CD4-positive, alpha-beta T cell (primary cell): ENCODE measurements at places on chromosomes 2 and 18.
A peak's percentile ranks its signal among the peaks of the same experiment; 100 is the strongest.

DNA sequence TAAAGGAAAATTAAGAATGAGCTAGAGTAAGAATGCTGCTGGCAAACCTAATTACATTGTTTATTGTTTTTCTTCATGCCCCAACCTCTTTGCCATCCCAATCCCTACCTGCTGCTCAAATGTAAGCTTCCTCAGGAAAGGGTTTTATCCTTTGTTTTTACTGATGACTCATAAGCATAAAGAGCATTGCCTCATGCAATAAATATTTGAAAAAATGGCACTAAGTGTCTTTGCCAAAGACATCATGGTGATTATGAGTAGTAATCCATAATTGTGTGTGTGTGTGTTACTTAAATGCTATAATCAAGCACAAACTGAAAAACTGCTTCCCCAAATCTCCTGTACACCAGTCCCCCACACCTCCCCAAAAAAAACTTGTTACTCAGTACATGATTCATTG is 53.4 kb downstream of the DNER start:
- no peak for DNase-seq

GRCh38 chr2:16785149-16785548 is 119.5 kb upstream of the CYRIA start:
- no peak for DNase-seq

DNA sequence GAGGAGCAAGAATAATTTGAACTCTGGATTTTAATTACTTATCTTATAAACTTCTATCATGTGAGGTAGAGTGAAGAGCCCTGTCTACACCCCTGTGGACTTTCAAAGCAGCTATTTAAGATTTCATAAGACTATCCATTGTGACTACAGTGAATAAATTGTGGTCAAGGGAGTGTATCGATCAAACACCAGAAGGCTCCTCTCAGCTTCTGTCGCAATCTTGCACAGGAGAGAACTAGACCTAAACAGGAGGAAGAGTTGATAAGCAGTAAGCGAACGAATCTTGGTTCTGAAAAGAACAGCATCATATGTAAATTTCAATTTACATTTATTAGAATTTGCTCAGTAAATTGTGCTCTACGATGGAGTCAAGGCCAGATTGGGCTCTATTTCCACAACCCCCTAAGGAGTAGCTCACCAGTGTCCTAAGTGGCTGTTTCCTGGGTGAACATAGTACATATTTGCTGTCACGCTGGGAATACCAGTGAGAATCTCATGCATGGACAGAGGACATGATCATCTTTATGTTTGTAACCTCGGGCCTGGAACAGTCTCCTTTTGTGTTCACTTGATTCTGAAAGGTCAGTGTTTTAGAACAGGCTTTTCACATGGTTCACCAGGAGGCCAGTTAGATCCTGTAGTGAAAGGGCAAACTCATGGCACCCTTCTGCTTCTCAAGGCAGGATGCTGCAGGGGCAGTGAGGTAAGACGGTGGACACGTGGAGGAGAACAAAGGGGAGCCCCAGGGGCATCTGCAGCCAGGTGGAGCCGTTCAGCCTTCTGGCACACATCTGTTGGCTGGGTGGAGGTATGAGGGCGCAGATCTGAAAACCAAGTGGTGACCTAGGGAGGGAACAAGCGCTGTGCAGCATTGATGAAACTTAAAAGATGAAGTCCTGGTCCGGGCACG is 33.3 kb downstream of the NPAS2 start:
- no peak for DNase-seq

DNA sequence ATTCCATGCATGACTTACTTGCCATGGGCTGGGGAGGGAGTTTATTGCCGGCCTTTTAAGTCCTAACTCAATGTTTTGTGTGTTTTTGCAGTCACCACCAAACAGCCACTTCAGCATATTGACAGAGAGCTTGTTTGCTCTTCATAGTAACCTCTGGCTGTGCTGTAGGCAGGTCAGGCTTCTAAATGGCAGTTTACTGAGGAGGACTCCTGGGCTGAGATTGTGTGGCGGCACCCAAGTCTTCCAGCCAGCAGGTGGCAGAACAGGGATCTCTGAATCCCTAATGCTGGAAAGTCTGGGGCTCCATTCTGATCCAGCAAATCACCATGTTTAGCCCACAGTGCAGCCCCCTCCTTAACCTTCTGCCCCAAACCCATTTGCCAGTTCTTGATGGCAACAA is 121.2 kb downstream of the CAPN13 start:
- no peak for DNase-seq

- no peak for DNase-seq
Observed at GRCh38 chr2:225282858-225283710, 116.4 kb upstream of the NYAP2 start.

DNA sequence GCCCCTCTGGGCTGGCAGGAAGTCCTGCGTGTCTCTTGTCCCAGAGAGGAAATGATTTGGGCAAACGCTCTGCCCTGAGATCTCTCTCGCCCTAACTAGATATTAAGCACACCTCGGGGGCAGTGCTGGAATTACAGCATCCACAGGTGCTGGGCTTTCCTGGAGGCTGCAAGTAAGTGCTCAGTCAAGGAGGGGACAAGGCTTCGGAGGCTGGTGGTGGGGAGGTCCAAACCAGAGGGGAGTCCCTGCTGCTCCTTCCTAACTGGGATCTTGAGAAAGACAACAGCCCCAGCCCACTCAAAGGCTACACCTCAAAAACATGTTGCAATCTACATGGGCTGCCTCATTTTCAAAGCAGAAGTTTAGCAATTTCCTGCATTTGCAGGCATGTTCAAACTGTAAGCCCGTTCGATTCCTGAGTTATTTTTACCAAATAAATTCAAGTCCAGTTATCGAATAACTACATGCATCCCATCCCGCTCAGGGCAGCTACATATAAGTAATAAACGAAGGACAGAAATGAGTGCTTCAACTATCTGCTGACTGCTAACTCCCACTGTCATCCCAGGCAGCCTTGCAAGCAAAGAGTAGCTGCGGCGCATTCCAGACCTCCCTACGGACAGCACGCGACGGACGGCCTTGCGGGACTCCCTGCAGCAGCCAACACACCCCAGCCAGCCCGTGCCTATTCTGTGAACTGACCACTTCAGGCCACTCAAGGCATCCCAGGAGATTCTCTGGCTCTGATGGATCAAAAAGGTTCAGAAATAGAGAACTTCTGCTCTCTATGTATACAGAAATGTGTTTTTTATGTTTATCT is 27.5 kb downstream of the ZNF516 start:
- DNase-seq, result peak; percentile 40

GRCh38 chr2:100367163-100367562 is 44.9 kb upstream of the LONRF2 start:
- no peak for DNase-seq

- peak; percentile 52 for DNase-seq
Observed at GRCh38 chr18:56575819-56576663, 62.4 kb downstream of the TXNL1 start.

DNA sequence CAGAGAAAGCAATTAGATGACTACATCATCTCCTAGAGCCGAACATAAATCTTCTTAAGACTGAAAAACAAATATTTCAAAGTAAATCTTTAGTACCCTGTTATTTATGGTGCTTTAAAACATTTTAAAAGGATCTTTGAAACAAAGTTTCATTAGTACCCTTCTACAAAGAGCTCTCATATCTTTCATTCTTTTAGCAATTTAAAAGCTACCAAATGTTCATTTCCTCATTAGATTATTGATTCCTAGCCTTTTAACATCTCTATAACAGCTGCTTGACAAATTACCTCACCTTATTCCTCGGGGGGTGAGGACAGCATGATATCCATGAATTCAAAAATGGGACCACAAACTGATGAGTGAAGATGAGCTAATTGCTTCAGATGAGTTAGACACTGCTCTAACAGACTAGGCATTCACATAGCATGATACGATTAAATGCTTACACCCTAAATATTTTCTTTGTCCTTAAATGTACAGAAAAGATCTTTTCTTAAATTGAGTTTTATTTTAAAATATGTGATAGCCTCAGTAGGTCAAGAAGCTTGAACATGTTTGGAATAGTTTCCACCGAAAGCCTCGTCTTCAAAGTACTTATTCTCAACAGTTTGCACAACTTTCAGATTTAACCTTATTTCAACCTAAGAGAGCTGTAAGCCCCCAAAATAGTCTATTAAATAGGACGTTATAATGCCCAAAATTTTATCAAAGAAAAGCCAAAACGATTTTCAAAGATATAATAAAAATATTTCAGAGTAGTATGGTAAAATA is 2.1 kb downstream of the ATAD2B start:
- no peak for DNase-seq

- no peak for DNase-seq
Observed at GRCh38 chr2:146138820-146139219, 1618.9 kb upstream of the ZEB2 start.

DNA sequence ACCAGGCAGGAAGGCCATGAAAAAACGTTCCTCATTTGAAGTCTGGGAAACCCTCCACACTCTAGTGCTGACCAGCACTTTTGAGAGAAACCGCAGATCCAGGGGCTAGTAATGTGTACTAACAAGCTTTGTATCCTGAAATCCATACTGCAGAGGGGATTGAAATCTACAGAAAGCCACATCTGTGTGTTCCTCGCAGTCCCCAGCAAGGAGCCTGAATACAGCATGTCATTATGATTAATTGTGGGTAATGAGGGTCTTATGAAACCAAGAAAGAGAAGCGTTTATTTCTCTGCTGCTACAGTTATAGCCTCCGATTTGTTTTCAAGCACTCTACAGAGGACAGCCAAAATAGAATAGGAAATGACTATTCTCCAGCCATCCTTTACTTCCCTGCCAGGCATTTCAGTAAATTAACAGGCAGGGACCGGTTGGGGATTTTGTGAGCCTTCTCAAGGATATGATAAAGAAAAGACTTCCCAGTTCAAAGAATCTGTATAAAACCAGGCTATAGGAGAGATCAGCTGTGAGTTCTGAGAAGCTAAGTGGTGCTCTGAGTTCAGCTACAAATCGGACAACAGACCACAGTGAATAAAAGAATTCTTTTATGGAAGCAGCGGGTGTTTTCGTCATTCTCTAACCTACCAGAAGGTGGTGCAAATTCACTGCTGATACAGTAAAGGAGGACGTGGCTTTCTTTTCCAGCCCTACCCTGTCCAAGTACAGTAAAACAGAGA is 133.4 kb downstream of the INSIG2 start:
- peak; percentile 77 for DNase-seq

GRCh38 chr18:59006461-59007067 is 133.1 kb upstream of the SEC11C start:
- no peak for DNase-seq

GRCh38 chr2:233088972-233089345 is 28.8 kb downstream of the INPP5D start:
- DNase-seq, result no peak

DNA sequence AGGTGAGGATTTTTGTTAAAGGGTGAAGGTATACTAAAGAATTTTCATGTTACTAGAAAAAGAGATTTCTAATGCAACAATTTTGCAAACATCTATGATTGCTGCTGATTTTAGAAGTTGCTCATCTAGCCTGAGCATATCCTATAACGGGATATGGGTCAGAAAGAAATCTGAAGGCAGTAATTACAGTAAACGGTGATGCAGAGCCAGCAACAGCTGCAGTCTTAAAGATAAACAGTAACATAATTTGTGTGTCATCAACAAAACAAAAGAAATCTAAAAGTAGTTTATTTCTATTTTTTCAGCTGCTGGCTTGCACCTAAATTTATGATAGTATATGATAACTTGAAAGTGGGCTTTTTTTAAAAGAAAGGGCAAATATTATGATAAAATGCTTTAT is 215.7 kb downstream of the SLC4A10 start:
- DNase-seq, result no peak

DNA sequence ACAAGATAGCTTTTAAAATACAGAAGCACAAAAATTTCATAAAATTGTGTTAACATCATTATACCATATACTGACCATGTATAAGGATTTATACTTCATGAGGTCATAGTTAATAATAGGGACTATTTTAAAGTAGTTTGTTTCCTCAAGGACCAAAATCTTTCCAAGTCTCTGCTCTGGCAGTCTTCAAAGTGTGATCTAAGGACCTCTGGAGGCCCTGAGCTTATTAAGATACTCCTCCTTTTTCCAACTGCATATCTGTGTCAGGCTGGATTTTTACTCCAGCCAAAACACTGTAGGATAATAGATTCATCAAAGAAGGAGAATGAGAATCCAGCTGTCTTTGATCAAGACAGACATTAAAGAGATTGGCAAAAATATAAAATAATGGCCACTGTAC is 1.7 kb upstream of the SCYGR2 start:
- DNase-seq, result no peak
